ENCODE measurements at places on chromosomes 7 and 10.
A peak's percentile ranks its signal among the peaks of the same experiment; 100 is the strongest.

- DNase-seq: peak; percentile 49
Observed at GRCh38 chr7:20229646-20230500, 12.7 kb upstream of the MACC1 start.

GRCh38 chr7:100983451-100984187 lies 14.3 kb downstream of the MUC12 start:
- peak; percentile 88 for DNase-seq

- no peak for DNase-seq
Observed at GRCh38 chr10:103877861-103878260, 22.5 kb upstream of the SH3PXD2A start.

DNA sequence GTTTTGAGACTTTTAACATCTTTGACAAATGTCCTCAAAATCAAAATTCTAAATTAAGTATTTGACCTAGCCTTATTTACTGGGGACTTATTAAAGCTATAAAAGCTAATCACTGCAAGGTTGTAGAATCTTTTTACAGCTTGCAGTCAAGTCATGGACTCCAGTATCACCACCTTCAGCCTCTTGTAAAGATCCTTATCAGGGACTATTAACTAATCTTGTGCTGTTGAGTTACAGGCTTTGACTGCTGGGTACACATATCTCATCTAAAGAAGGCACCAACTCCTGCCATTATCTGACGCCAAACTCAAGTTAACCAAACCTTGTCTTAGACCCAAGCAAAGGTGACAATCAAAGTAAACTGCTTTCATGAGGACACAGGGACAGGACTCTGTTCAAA lies 621.0 kb upstream of the IGFBP3 start:
- no peak for DNase-seq

DNA sequence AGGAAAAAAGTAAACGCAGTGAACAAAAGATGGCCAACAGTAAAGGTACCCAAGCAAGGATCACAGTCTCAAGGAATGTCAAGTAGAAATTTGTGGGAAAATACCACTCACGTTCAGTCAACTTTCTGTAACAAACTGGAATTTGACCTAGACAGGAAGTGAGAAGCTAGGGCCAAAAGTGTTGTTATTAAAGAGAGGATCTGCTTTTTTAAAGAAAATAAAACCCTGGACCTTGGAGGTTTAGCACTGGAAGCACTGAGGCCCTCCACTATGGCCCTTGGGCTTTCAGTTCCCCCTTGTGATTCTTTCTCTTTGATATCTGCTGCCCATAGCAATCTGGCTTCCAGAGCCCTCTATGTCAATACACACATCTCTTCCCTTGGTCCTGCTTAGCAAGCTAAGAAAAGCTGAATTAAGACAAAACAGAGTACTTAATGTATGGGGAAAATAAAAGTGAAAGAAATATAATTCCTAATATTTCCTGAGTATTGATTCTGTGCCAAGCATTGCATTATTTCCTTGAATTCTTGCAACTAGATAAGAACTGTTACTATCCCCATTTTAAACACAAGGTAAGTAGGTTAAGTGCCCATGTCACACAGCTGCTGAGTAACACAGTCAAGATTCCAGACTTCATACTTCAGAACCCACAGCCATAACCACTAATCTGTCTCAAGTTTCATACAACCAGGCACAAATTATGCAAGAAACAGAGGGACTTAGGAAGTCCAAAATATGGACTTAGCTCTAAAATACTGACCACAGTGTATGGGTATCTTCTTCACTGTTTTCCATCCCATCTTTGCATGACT lies 2.6 kb upstream of the ZNF438 start:
- DNase-seq: peak; percentile 46

GRCh38 chr7:3861941-3862340 lies 560.9 kb downstream of the SDK1 start:
- DNase-seq: no peak

DNA sequence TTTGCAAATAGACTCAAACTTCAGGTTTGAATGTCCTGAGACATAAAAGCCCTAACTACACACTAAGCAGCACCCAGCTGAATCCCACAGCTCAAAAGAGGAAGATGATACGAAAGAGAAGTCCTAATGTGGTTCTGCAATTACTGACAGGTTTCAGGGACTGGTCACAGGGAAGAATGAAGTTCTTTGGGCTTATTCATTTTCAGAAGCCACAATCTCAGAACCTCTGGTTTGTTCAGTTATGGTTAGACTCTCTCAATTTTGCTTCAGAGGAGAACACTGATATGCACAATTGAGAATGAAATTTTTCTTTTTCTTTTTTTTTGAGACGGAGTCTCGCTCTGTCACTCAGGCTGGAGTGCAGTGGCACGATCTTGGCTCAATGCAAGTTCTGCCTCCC lies 94.6 kb upstream of the FAM180A start:
- no peak for DNase-seq

DNA sequence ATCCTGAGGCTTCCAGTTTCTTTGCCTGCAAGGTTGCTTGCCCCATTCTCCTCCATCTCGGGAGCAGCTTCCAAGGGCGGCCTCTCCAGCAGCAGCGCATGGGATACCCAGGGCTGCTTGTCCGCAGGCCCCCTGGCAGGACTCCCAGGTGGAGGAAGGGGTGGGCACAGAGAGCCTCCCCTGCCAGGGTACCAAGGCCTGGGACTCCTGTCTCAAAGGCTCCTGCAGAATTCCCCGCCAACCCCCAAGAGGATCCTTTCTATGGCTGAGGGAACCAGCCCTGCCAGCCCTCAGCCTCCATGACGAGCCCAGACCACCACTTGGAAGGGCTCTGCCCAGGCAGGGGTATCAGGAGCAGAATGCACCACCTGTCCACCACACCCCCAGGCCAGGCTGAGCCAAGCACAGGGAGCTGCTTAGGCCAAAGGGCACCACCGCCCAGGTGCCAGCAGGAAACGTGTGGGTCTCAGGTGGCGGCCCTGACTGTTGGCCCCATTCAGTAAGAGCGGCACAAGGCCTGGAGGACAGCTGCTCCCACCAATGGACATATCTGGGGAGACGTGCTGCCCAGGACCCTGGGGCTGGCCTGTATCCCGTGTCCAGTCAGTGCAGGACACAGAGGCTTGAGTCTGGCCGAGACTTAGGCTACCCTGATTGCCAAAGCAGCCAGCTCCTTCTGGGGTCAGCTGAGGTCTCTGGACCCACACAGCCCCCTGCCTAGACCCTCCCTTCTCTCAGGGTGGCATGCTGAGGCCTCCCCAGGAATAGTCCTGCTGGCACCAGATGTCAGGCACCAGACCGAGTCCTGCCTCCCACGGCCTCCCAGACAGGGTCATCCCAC lies 33.8 kb upstream of the INPP5A start:
- no peak for DNase-seq
